ENCODE measurements at places on chromosomes 7 and 10.

GRCh38 chr10:75466886-75467285, 35.5 kb downstream of the LRMDA start:
- DNase-seq: no peak

GRCh38 chr7:155168597-155169480, 98.7 kb downstream of the HTR5A start:
- no peak for DNase-seq

DNA sequence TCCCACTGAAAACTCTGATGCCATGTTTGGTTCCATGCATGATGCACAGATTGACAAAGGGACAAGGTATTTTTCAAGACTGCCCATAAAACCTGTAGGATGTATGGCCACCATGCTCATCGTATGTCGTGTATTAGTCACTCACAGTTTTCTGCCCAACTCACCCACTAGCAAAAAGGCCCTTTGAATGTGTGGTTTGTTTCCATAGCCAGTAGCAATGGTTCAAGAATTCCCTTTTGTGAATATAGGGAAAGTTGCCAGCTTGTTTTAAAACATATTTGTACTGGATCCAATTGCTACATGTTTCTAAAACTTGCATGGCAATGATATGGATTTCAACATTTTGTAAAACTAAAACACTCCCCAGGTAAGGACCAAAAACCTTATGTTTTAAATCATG, 280.9 kb upstream of the YAE1 start:
- DNase-seq: no peak

- DNase-seq: no peak
These were observed 224.5 kb downstream of the SEMA3A start for GRCh38 chr7:83970081-83970480.

DNA sequence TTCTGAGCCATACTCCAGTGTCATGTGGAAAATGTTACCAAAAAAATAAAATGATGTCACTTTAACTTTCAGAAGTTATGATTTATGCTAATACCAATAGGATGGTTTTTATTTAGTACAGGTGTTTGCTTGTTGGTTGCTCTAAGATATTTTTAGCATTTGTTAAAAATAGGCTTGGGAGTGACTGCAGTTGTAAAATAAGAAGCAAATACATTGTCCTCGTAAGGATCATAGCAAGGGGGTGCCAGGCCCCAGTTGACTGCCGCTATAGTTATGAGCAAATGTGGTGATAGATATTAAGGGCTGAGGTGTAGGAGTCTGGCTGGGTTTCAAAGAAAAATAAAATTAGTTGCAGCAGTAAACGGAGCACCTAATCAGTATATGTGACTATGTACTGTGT, 354.4 kb upstream of the BMPER start:
- DNase-seq: no peak

DNA sequence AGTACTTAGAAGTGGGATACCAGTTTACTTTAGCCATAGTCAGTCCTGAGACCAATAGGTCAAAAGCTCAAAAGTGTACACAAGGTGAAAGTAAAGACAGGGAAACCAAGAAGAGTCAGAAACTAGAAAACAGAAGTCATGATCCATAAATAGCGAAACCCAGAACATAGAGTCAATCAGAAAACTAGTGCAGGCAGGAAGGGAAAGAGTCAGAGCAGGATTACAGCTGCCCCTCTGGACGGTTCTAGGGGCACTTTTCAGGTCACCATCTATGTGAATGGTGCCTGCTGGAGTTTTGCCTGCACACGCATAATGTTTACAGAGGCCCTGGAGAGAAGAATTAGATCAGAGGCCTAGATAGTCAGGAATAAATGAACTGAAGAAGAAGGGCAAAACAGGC, 22.4 kb upstream of the DMTF1 start:
- DNase-seq: no peak

GRCh38 chr7:68009716-68010115, 1013.1 kb downstream of the TYW1 start:
- no peak for DNase-seq

DNA sequence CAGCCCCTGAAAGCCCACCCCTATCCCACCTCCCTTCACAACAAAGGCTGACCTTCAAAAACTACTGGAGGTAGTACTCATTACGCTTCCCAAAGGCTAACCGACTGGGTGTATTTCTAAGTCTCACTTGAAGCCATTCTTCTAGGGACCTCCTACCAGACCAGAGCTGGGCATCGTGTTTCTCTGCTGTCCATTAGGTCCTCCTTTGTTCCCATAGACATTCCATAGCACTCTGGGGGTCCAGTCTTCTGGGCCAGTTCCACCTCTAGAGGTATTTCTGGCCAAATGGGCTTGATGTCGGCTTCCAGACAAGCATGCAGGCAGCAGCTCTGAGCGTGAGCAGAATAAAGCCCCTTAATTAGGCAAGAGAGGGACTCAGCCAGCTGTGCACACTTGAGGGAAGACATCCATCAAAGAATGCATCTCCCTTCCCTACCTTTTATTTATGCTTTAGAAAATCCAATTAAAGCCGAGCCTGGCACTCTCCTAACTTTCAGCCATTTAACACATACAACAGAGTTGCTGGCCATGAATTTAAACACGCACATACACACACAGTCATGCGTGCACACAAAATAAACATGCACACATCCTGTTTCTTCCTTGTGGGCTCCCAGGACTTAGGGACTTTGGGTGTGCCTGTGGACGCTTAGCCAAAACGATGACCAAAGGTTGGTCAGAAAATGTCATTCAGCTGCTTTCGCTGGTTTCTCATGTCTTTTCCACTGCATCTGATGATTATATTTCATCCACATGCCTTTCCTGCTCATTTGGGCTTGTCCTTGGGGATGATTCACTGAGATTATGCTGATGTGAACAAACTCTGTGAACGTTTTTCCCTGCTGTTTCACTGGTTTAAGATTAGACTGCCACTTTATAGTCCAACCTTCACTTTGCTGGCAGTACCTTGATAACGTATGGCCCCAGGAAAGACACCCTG, 362.0 kb upstream of the NFE2L3 start:
- DNase-seq: no peak

DNA sequence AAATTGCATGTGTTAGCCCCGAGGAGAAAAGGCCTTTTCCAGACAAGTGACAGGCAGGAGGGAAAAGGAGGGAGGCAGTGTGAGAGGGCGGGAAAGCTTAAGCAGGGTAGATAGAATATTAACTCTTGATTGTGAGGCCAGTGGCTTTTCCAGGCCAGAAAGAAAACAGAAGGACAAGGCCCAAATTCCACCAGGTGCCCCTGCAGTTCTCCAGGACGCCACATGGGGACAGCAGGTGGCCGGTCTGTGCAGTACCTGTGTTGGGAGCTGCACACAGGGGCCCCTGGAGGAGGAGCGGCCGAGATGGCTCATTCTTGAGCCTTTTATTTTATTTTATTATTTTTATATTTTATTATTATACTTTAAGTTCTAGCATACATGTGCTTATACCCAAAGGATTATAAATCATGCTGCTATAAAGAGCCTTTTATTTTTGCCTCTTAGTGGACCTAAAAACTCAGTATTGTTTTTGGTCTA, 141.3 kb upstream of the KLF14 start:
- no peak for DNase-seq

DNA sequence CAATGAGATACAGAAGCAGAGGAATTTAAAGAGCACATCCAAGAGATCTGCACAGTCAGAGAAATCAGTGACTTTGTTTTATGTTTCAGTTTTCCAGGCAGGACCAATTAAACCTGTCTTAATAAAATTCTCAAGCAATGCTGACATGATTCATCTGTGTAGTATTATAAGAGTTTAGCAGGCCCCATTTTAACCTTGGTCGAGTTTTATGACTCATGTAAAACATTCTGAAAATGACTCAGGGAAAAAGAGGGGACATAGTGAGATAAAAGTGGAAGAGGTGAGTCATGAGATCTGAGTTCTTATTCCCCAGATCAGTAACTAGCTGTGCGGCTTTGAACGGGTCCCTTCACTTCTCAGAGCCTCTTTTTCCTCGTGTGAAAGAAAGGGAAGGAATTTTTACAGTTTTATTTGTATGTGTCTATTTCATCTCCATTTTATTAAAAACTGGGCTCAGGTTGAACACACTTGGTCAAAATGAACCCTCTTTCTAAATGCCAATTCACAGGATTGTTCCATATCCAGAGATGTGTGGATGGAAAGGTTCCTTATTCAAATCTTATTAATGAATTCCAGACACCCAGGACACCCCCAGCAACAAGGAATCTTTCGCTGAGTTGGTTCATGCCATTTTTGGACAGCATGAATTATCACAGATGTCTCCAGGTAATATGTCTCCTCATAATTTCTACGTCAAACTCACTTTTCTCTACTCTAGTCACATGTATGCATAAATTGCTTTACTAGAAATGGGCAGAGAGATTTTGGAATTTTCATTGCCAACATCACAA, 143.2 kb downstream of the JAZF1 start:
- DNase-seq: no peak

- DNase-seq: no peak
These were observed 160.0 kb downstream of the HDAC9 start for GRCh38 chr7:18655506-18655905.

Data from activated naive CD4-positive, alpha-beta T cell (primary cell).